ENCODE measurements at places on chromosomes 7 and 10.

GRCh38 chr7:27193335-27194001 lies 6.4 kb downstream of the HOXA13 start:
- peak; percentile 65 for DNase-seq

DNA sequence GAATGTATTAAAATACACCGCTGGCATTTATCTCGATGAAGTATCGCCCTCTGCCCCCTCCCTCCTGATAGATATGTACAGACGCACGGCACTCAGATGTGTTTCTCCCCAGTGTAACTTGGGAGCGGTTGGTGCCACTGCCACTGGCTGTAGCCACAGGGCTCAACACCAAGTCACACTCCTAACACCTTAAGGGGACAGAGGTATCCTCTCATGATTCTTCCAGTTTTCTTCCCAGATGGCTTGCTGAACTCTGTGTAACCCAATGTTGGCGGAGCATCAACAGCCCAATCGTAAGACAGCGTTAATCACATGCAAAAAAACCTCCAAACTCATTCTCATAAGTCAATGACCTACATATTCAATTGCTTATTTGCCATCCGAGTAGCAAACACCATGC lies 35.5 kb downstream of the CTBP2 start:
- DNase-seq: no peak

DNA sequence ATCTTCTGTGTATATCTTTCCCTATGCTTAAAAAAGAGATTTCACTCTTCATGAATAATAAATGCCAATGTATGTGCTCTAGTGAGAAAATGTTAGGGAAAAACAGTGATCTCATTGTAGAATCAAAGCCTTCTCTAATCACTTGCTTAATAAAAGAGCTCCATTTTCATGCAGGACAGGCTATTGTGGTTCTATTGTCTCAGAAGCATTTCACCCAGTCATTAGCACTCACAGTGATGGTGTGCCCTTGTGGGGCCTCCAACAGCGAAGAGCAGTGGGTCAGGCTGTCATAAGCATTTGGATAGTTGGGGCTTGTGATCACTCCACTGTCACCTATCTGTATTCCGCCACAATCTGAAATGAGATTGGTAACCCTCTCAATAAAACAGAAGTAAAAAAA lies 83.9 kb upstream of the RSU1 start:
- peak; percentile 64 for DNase-seq

DNA sequence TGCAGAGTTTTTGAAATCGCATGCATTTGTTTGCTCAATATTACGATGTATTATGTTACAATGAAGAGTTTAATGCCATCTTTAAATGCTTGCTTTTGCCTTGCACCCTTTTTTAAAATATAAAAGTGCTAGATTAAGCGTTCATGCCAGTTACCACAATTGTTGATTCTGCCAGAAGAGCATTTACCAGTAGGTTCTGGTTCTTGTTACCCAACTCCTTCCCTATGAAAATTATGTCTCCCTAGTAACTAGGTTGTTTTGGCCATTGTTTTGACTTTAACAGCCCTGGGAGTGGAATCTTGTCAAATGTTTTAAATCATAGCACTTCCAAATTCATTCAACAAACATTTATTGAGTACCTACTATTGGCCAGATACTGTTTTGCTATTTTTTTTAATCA lies 32.8 kb upstream of the CDK14 start:
- no peak for DNase-seq

GRCh38 chr10:89637113-89637512 lies 7.9 kb downstream of the PANK1 start:
- no peak for DNase-seq

GRCh38 chr7:155538293-155538692 lies 8.1 kb downstream of the CNPY1 start:
- DNase-seq: no peak

- no peak for DNase-seq
These were observed 23.1 kb downstream of the GLRX3 start for GRCh38 chr10:130159192-130159794.

DNA sequence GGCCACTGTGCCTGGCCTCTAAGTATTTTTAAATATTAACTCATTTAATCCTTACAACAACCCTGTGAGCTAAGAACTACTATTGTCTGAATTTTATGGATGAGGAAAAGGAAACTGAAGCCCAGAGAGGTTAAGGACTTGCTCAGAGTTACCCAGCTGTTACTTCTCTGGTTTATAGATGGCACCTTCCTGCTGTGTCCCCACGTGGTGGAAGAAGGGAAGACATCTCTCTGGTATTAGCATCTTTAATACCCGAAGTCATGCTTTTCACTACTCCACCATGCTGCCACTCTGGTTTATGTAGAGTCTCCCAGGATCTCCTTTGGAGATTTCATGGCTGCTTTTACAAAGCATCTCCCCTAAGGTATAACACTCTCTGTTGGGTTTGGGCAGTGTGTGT lies 105.5 kb upstream of the MKLN1 start:
- no peak for DNase-seq

GRCh38 chr7:117955046-117955445 lies 81.8 kb upstream of the CTTNBP2 start:
- DNase-seq: no peak

Measured in GM23338 (cell line).